ENCODE measurements at places on chromosomes 2 and 18.

GRCh38 chr2:207819021-207819797 is 49.5 kb upstream of the FZD5 start:
- DNase-seq, result no peak

DNA sequence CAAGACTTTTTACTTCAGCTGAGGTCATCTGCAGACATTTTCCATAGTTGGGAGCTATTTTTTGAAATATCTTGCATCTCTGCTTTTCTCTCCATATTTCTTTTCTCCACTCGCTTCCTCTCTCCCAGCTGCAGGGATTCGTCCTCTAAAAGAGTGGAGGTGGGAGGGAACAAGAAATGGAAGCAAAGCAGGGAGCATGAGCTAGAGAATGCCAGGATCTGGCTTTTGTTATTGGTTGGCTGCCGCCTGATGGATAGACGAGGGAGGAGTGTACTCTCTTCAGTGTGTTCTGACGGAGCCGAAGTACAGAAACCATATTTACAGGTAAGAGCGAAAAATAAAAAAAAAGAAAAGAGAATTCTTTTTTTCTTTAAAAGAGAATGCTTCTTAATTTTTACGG is at the start of gene CSRNP3:
CSRNP3 (plus strand) TSS at position 282 of the 400 bp plus-strand sequence. CDS start 125,368 bp downstream, outside the sequence.
- DNase-seq, result no peak

- no peak for DNase-seq
Observed at GRCh38 chr2:237196866-237197618, 111.4 kb downstream of the COPS8 start.

- no peak for DNase-seq
Observed at GRCh38 chr18:35662293-35663062, 80.9 kb downstream of the GALNT1 start.

GRCh38 chr2:28137221-28137620 is 246.7 kb downstream of the BABAM2 start:
- no peak for DNase-seq

- no peak for DNase-seq
Observed at GRCh38 chr18:73741946-73742345, 405.7 kb downstream of the FBXO15 start.

GRCh38 chr18:73986711-73987110 is 160.9 kb downstream of the FBXO15 start:
- DNase-seq, result no peak

DNA sequence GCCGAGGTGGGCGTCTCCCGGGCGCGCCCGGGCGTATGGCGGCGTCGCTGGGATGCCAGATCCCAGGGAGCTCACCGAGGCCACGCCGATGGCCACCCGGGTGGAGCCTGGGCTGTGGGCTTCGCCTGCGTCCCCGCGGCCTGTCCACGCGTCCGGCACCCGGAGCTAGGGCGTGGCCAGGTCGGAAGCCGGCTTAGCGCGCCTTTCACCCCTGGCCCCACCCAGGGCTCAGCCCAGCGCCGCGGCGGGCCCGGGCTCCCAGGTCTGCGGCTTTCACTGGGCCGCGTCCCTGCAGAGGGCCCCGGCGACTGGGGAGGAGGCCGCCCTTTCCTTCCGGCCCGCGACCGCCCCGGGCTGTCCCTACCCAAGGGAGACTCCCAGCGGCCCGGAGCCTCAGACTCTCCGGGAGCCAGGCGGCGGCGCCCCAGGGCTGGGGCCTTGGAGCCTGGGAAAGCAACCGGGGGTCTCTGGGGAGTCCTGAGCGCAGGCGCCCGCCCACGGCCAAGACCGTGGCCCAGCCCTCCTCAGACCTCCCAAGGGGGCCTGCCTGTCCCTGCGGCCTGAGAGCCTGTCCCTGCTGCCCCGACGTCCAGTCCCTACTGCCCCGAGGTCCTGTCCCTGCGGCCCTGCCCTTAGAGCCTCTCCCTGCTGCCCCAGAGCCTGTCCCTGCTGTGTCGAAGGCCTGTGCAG is 36.3 kb upstream of the ITM2C start:
- no peak for DNase-seq

DNA sequence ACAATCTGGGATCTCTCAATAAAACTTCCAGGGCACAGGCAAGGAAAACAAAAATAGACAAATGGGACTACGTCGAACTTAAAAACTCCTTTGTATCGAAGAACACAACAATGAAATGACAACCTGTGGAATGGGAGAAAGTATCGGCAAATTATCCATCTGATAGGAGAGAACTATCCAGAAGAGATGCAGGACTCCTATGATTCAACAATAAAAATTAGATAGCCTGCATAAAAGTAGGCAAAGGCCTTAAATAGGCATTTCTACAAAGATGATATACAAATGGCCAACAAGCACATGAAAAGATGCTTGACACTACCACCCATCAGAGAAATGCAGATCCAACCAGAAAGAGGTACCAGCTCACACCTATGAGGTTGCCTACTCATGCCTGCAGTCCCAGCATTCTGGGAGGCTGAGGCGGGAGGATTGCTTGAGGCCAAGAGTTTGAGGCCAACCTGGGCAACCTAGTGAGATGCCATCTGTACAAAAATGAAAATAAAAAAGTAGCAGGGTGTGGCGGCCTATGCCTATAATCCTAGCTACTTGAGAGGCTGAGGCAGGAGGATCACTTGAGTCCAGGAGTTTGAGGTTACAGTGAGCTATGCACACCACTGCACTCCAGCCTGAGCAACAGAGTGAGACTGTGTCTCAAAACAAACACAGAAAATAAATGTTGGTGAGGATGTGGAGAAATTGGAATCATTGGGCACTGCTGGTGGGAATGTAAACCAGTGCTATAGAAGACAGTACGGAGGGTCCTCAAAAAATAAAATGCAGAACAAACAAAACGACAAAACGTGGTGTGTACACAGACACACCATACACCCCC is 21.6 kb downstream of the TWIST2 start:
- no peak for DNase-seq

GRCh38 chr2:121294881-121295840 is 10.2 kb upstream of the TFCP2L1 start:
- DNase-seq, result no peak

DNA sequence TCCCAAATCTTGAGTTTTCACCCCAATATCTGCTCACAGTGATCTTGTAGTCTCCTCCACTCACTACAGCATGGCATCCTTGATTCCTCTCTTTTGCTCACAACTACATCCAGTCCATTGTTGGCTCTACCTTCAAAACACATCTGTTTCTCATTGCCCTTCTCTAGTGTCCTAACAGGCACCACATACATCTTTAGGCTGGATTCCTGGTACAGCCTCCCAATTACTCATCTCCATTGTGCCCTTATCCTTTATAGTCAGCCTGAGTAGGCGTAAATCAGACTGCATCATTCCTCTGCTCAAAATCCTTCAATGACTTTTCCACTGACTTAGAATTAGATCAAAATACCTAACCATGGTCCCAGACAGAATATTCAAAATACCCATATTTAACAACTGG is 10.7 kb upstream of the TAF1B start:
- no peak for DNase-seq

GRCh38 chr2:201137505-201138400 is 21.8 kb downstream of the CFLAR start:
- no peak for DNase-seq

GRCh38 chr2:14424478-14425390 is 207.8 kb upstream of the LRATD1 start:
- DNase-seq, result no peak

All from T-helper 1 cell (primary cell).